ENCODE measurements at places on chromosomes 5 and 9.

- no peak for DNase-seq
These were observed 61.8 kb downstream of the SMIM15 start for GRCh38 chr5:61100437-61100836.

- no peak for DNase-seq
These were observed 89.5 kb downstream of the EPB41L4A start for GRCh38 chr5:112329419-112330090.

DNA sequence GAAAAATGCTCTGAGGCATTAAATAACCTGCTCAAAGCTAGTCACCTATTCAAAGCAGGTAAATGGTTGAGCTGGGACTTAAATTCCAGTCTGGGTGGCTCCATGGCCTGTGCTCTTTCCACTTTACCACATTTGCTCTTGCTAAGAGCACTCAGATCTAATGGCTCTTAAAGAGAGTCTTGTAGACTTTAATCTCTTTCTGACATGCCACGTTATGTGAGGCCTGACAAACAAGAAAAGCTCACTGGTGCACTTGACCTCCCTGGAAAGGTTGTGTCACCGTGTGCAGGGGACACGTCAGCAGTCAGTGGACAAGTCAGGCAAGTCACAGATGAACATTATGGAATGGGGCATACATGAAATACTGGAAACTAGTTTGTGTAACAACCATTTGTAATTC is 129.9 kb upstream of the RPS23 start:
- no peak for DNase-seq

DNA sequence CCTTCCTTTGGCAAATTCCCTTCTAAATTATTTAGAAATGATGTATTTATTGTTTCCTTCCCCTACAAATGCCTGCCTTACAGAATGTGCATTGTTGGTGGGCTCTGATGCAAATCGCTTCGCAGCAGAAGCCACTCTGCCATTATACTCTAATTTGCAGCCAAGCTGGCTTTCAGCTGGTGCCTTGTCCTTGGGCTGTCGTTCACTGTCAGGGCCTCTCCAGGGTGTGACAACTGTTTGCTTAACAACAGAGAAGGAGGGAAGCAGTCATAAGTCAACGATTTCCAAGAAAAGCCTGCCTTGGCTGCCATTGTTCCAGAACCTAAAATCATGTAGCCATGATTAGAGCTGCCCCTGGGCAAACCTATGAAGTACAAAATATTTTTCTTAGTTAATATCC is 260.1 kb upstream of the RGMB start:
- no peak for DNase-seq

- DNase-seq: no peak
These were observed 25.8 kb upstream of the MED10 start for GRCh38 chr5:6404129-6404528.

DNA sequence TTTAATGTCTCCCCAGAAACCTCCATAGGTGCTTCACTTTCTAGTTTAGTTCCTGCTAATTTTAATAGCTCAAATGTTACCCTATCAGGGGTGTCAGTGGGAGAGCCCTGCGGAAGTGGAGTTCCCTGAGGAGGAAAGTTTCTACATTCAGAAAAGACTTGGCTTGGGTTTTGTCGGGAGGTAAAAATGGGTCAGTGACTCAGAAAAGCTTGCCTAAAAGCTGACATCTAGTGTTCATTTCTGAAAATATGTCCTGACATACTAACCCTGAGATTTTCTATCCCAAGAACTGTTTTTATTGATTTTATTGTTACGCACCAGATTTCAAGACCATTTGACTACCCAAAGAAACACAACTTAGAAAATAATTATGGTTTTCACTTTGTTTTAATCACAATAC is 40.9 kb upstream of the GLDC start:
- peak; percentile 34 for DNase-seq

GRCh38 chr9:81113453-81114124 is 575.8 kb downstream of the TLE1 start:
- peak; percentile 59 for DNase-seq
